Stimulated activated CD4-positive, alpha-beta T cell treated with anti-CD3 and anti-CD28 coated beads, Interleukin-1b, Interleukin-23, amount 100 ng/mL, for 24 hours (primary cell): ENCODE measurements at places on chromosomes 11 and 22.
A peak's percentile ranks its signal among the peaks of the same experiment; 100 is the strongest.

GRCh38 chr22:20429254-20430100, 8.1 kb downstream of the SCARF2 start:
- peak; percentile 58 for DNase-seq

- DNase-seq, result no peak
These were observed 186.1 kb downstream of the TMEM135 start for GRCh38 chr11:87223816-87224215.

DNA sequence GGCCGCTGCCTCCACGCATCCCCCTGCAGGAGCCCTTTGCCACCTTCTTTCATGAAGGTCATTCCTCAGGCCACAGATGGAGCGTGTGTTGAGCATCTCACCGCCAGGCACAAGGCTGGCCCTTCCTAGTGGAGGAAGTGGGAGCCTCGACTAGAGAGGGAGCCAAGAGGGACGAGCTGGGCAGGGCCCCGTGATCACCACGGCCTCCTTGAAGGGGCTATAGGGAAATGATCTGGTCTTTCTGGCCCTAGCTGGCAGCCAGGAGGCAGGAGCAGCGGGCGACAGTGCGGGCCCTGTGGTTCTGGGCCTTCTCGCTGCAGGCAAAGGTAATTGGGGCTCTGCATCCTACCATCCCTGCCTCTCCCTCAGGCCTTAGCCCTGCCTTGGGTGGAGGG, 49.1 kb downstream of the PISD start:
- DNase-seq, result no peak

DNA sequence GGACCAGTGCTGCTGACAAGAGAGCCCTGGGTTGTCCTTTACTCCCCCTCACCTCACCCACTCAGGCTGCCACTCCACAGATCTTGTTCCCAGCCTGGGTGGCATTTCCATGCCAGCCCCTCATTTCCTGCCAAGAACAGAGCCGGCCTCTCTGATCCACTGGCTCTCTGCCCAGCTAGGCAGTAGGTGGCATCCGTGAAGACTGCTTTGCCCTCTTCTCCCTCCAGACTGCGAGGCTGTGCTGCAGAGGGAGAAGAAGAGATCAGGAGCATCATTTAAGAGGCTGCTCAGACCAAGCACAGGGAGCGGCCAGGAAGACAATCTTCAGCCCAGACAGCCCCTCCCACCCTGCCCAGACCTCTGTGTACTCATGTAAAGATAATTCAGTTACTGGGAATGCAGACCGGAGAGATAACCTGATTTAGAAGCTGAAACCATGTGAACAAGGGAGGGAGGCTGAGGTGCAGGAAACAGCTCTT, 126.9 kb upstream of the NCAM1 start:
- DNase-seq, result no peak

DNA sequence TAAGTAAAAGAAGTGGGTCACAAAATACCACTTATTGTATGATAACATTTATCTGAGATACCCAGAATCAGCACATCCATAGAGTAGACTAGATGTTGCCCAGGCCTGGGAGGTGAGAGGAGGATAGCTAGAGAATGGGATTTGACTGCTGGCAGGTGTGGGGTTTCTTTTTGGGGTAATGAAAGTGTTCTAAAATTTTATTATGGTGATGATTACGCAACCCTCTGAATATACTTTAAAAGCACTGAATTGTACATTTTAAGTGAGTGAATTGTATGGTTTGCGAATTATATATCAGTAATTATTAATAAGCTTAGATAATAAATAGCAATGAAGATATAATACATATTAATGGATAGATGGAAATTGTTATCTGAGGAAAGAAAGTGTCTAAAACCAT, 35.7 kb upstream of the ACAT1 start:
- DNase-seq, result no peak

- DNase-seq, result no peak
These were observed 91.0 kb downstream of the SERGEF start for GRCh38 chr11:17921659-17922415.

DNA sequence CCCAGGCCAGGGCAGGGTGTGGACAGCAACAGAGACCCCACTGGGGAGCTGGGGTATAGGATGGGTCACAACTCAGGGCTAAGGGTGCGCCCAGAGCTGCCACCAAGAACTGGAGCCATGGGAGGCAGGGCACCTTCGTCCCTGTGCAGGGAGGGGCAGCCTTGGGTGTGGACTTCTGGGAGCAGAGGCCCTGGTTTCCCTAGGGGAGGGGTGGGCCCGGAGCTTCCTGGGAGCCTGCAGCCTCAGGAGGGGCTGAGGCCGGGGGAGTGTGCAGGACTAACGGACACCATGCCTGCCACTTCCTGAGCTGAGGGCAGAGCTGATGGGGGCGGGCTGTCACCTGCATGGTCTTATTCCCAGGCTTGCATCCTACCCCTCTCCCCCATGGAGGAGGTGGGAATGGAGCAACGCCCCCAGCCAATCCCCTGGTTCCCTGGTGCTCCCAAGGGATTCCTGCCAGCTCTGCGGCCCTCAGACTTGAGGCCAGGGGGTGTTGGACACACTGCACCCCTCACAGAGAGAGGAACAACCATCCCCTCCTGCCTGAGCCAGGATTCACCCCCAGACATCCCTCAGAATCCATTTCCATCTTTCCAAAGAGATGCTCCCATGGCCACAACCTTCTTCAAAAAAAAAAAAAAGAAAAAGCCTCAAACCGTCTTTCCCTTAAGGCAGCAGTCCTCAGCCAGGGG, 225.7 kb downstream of the CTTN start:
- no peak for DNase-seq

- no peak for DNase-seq
These were observed 46.9 kb downstream of the ME3 start for GRCh38 chr11:86625544-86625943.

- no peak for DNase-seq
These were observed 963.4 kb upstream of the CCDC90B start for GRCh38 chr11:84249344-84250135.

GRCh38 chr11:57641011-57641807, 8.5 kb downstream of the YPEL4 start:
- no peak for DNase-seq

- no peak for DNase-seq
These were observed 7.9 kb upstream of the ETS1 start for GRCh38 chr11:128595221-128595620.

- no peak for DNase-seq
These were observed 196.3 kb upstream of the ARHGAP20 start for GRCh38 chr11:110908401-110909105.

DNA sequence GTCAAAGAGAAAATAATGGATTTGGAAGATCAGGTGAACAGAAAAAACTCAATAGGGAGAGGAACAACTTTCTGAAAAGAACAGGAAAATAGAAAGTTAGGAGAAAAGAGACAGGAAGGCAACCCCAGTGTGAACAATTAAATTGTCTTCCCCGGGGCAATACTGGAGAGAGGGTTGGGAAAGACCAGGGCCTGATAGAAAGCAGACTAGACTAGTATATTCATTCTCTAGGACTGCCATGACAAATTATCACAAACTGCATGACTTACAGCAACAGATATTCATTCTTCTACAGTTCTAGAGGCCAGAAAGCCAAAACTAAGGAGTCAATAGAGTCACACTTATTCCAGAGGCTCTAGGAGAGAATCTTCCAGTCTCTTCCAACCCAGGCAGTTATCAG, 482.8 kb downstream of the SOX6 start:
- no peak for DNase-seq

DNA sequence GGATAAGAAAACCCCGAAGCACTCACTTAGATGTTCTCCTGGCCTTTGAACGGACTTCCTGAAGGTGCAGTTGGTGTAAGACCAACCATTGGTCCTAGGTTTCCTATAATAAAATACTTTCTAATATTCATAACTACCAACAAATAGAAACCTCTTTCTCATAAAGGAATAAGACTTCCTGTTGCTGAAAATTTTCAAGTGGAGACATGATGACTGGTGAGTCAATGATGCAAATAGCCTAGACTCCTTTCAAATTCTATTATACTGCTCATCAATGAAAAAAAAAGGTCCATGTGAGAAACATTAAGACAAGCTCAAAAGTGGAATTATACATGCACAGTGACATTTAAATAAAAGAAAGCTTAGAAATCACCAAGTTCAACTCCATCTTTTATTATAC, 862.8 kb downstream of the FAM181B start:
- DNase-seq, result no peak

GRCh38 chr11:132466983-132467382, 1065.3 kb downstream of the OPCML start:
- DNase-seq, result no peak

DNA sequence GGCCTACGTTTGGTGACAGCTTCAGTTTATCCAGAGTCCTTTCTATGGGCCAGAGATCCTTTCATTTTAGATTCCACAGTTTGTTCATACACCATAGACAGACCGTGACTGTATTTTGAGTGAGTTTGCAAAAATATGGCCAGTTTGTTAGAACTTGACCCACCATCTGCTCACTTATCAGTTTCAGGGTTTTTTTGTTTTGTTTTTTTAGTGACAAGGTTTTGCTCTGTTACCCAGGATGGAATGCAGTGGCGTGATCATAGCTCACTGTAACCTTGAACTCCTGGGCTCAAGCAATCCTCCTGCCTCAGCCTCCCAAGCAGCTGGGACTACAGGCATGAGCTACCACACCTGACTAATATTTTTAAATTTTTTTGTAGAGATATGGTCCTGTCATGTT, 9.1 kb upstream of the CKAP5 start:
- no peak for DNase-seq

- no peak for DNase-seq
These were observed 42.2 kb downstream of the TRIOBP start for GRCh38 chr22:37739035-37739434.

DNA sequence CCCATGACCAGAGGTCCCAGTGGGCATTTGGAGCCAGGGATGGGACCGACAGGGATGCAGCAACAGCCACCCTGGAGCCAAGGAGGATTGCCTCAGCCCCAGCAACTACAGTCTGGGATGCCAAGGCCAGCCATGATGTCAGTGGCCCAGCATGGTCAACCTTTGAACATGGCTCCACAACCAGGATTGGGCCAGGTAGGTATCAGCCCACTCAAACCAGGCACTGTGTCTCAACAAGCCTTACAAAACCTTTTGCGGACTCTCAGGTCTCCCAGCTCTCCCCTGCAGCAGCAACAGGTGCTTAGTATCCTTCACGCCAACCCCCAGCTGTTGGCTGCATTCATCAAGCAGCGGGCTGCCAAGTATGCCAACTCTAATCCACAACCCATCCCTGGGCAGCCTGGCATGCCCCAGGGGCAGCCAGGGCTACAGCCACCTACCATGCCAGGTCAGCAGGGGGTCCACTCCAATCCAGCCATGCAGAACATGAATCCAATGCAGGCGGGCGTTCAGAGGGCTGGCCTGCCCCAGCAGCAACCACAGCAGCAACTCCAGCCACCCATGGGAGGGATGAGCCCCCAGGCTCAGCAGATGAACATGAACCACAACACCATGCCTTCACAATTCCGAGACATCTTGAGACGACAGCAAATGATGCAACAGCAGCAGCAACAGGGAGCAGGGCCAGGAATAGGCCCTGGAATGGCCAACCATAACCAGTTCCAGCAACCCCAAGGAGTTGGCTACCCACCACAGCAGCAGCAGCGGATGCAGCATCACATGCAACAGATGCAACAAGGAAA, 27.3 kb upstream of the L3MBTL2 start:
- DNase-seq, result no peak

DNA sequence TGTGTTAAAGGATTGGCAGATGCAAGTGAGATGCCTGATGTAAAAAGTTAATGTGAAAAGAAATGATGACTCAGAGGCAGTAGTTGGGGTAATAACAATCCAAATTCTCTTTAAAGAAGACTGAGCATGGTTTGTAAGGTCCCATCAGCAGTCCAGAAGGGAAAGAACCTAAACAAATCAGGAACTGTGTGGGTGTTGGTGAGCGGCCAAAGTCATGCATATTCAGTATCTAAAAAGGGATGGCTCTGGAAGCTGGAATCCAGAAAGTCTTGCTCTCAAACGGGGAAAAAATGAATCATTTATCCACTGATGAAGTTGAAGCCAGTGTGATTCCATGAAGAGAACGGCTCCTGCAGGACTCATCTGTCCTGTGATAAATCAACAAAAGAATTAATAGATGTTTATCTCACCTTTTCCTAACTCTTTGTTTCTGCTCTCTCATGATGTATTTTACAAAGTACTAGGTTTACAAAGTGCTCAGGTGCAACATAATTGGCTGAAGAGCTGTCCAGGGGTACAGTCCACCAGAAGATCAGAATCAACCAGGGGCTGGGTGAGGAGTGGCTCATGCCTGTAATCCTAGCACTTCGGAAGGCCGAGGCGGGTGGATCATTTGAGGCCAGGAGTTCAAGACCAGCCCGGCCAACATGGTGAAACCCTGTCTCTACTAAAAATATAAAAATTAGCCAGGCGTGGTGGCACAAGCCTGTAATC, 20.5 kb upstream of the SORL1-AS1 start:
- DNase-seq, result no peak

GRCh38 chr22:46350646-46351045, 15.1 kb downstream of the TRMU start:
- DNase-seq, result no peak

- peak; percentile 94 for DNase-seq
These were observed at the start of the genes GVQW3 and THAP12 for GRCh38 chr11:76380977-76381719. Gene GVQW3 (plus strand): TSS chr11:76381323. CDS start chr11:76381829, 506 bp downstream. Gene THAP12 (minus strand): TSS chr11:76381132. CDS start chr11:76380836, 296 bp downstream.

GRCh38 chr11:94638301-94638901, 71.2 kb downstream of the PIWIL4 start:
- DNase-seq, result no peak

DNA sequence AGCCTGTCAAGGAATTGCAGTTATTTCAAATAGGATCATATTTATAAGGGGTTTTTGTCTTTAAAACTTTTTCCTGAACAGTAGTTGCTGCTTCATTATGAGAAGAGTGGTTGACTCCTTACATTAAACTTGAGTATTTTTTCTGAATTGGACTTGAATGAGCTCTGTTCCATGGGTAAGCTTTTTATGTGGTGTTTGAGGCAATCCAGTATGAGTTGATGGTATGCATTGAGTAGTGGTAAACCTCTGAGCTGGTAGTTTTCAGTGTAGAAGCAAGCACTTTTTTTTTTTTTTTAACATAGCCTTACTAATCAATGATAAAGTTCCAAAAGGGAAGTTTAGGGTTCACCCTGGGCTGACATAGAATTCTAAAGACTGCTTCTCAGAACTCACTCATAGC, 3.4 kb downstream of the KMT2A start:
- DNase-seq, result no peak

- no peak for DNase-seq
These were observed 53.4 kb downstream of the DGCR2 start for GRCh38 chr22:19068784-19069271.

- DNase-seq, result no peak
These were observed 256.4 kb upstream of the SESN3 start for GRCh38 chr11:95487391-95487790.

DNA sequence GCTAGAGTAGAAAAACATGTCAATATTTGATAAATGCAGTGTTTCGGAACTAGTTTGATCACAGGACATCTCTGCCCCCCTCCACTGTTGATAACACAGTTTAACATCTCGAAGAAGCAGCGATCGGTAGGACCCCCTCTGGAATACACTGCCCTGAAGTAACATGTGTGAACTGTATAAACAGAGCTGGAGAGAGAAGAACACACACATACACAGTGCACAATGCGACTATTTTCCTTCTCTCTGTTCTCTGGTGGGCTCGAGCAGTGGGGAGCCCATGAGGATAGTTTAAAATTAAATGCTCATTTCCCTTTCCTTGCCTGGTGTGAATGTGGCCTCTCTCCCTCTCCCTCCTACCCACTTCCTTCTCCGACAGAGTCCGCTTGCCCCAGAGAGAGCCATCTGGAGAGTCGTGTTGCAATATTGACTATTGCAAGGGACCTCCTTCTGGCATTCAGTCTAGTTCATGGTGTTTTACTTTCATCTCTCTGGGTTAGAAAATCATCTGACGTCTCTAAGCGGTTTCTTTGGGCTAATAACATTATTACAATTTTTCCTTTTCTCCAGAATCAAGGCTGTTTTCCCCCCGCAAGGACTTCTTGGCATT, 51.6 kb upstream of the BARX2 start:
- no peak for DNase-seq
